NCI-H2081 treated with DMSO at 0.1 percent for 48 hours (cell line): ENCODE measurements at places on chromosomes 1 and 21.

DNA sequence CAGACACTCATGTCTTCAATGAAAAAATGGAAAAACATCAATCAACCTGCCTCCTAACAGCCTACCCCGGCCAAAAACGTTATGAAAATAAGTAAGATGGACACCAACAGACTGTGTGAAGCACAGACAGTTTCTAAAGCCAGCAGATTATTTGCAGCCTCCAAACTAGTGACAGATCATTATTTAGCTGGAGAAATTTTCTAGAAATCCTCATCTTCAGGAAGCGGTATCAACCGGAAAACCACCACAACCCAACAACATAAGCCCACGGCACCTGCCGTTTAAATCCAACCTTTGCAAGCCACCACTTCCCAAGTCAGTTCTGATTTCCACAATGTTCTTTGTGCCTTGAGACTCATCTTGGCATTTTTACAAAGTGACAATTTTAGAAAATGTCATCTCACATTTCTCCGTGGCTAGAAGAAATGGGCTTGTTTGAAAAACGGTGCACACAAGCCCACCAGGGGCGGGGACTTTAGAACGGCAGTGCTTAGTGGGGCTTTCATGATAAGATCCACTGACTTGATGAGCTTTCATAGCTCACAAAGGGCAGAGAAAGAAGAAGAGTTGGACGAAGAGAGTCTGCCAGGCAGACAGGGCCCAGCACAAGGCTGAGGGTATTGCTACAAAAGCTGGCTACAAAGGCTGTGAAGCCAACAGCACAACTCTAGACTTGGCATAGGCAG, 34.5 kb downstream of the LRRC38 start:
- DNase-seq = no peak

- DNase-seq = no peak
Measured at GRCh38 chr1:193434319-193434718, 247.9 kb upstream of the B3GALT2 start.

- DNase-seq = no peak
Measured at GRCh38 chr21:36701756-36702621, 3.1 kb downstream of the SIM2 start.

- DNase-seq = no peak
Measured at GRCh38 chr1:189782295-189782694, 695.4 kb downstream of the BRINP3 start.

GRCh38 chr1:18817795-18818435, 41.5 kb downstream of the TAS1R2 start:
- DNase-seq = no peak

DNA sequence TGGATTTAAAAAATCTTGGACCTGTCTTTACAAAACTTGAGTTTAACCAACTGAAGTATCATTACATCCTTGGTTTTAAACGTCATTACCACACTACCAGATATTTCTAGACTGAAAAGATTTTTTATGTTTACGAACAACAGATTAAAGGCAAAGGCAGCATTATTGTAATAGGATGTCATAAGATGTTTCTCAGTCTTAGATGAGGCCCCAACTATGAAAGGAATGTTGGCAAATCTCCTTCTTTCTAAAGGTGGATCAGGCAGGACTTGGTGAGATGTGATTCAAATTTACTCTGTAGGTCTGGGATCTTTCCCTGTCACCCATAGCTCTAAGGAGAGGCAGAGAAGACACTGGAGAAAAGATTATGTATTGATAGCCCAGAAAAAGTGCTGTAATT, 417.9 kb downstream of the PTBP2 start:
- no peak for DNase-seq

GRCh38 chr1:203038217-203038741, 12.0 kb downstream of the PPFIA4 start:
- no peak for DNase-seq

DNA sequence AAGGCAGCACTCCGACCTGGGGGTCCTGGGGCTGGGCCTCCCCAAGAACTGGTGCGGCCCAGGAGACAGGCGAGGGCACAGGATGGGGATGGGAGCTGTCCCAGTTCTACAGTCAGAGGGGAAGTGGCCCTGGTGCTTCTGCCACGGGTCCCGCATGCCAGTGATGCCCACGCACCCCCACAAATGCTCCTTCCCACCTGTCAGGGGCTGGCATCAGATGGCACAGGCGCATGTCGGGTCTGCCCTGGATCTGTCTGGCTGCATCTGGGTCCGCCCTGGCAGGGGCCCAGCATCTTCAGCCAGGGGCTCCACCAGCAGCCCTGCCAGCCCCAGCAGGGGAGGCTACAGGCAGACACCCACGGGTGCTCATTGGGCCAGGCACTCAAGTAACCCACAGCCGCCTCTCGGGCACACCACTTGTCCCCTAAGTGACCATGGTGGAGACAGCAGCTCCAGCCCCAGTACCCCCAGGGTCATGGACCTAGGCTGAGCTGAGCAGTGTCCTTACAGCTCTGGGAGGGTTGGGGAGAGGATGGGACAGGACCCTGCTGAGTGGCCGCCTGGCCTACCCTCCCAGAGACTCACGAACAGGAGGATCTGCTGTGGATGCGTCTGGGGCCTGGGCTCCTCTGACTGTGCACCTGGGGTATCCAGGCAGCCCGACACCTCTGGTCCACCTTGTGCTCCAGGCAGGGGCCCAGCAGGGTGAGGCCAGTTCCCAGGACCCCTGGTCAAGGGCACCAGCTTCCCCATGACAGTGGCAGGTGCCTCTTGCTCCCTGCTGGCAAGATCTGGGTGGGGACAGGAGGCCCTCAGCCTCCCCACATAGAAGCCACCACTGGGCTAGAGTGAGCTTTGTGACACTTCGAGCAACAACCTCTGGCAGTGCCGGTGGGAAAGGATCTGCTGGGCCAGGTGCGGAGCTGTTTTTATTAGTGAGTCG, 5.4 kb downstream of the SMIM1 start:
- DNase-seq = no peak

- no peak for DNase-seq
Measured at GRCh38 chr1:145784409-145784808, 39.5 kb downstream of the RNF115 start.
